ENCODE measurements at places on chromosomes 1 and 21.

GRCh38 chr1:244248426-244248825 is 197.3 kb downstream of the ZBTB18 start:
- DNase-seq: no peak

- DNase-seq: no peak
These were observed 136.4 kb upstream of the ADGRL2 start for GRCh38 chr1:81664341-81664740.

GRCh38 chr21:41895643-41896493 is 16.7 kb upstream of the PRDM15 start:
- DNase-seq: no peak

DNA sequence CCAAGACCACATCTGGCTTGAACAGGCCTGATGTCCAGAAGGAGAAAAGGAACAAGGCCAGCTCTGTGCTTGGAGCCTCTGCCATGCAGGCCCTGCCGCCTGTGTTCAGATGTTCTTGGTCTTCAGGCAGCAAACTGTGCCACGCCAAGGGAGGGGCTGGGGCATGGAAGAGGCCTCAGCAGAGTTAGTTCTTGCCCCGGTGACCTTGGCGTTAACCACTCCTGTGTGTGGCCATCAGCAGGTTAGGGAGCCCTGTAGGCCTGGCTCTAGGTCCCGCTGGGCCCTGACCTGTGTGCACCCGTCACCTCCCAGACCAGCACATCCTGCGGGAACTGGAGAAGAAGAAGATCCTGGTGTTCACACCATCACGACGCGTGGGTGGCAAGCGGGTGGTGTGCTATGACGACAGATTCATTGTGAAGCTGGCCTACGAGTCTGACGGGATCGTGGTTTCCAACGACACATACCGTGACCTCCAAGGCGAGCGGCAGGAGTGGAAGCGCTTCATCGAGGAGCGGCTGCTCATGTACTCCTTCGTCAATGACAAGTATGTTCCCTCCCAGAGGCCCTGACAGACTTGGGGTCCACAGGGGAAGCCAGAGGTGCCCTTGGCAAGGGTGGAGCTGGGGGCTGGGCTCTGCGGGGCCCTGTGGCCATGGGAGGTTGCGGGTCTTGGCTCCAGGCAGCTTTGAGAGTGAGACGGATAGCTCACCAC is 7.1 kb downstream of the ZC3H12A start:
- DNase-seq: no peak

- DNase-seq: no peak
These were observed 129.6 kb downstream of the LRRC7 start for GRCh38 chr1:69697340-69697739.

Data from ELR (cell line).